ENCODE measurements at places on chromosomes 5 and 9. TPM values are rescaled to one million over a fixed set of nuclear protein-coding genes. Genes with fewer than 3 reads are reported as not detected.

The SLC25A48 gene
- 6.3 TPM for total RNA-seq

The GABRA6 gene
- not detected for total RNA-seq

- DNase-seq, result no peak
Observed at GRCh38 chr5:36897616-36898015, 21.0 kb downstream of the NIPBL start.

GRCh38 chr9:134913713-134914500, 3.8 kb downstream of the FCN1 start:
- no peak for DNase-seq

The FAM78A gene
- total RNA-seq, result 5.5 TPM

GRCh38 chr5:122730037-122730436, 44.8 kb upstream of the SNX2 start:
- DNase-seq, result no peak

- DNase-seq, result no peak
Observed at GRCh38 chr5:36181774-36182173, 29.9 kb downstream of the SKP2 start.

The TAF11L13 gene
- total RNA-seq, result not detected

All from endodermal cell (in vitro differentiated cells).